ENCODE measurements at places on chromosomes 4 and X.

DNA sequence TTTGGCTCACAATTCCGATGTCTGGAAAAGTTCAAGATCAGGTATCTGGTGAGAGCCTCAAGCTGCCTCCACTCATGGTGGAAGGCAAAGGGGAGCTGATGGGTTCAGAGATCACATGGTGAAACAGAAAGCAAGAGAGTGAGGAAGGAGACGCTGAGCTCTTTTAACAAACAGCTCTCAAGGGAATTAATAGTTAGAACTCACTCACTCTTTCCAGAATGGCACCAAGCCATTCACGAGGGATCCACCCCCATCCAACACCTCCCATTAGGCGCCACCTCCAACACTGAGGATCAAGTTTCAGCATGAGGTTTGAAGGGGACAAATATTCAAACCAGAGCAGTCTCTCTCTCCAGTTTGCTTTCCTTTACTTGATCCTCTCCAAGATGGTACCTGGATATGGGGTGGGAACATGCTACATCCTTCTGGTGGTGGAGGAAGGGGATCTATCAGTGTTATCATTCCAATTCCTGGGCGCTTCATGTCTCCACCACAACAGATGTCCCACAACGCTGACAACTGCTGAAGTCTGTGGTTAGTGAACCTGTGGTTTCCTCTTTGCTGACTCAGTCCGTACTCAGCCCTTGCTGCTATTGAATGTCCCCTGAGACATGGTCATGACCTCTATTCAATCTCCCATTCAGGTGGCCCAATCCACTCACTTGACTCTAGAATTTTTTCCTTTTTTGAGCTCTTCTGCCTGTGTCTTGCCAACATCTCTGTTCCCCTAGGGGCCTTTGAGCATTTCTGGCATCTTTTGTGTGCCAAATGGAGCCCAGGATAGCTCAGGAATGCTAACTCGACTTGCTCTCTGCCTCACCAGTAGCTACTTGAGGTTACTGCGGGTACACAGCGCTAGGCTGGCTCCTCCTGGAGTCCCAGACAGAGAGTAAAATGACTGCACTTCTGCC lies 395.2 kb downstream of the MID1IP1 start:
- DNase-seq = peak; percentile 17

- no peak for DNase-seq
These were observed 756.5 kb upstream of the AGA start for GRCh38 chr4:178198691-178199090.

GRCh38 chrX:39296472-39296871 lies 495.2 kb downstream of the MID1IP1 start:
- no peak for DNase-seq

DNA sequence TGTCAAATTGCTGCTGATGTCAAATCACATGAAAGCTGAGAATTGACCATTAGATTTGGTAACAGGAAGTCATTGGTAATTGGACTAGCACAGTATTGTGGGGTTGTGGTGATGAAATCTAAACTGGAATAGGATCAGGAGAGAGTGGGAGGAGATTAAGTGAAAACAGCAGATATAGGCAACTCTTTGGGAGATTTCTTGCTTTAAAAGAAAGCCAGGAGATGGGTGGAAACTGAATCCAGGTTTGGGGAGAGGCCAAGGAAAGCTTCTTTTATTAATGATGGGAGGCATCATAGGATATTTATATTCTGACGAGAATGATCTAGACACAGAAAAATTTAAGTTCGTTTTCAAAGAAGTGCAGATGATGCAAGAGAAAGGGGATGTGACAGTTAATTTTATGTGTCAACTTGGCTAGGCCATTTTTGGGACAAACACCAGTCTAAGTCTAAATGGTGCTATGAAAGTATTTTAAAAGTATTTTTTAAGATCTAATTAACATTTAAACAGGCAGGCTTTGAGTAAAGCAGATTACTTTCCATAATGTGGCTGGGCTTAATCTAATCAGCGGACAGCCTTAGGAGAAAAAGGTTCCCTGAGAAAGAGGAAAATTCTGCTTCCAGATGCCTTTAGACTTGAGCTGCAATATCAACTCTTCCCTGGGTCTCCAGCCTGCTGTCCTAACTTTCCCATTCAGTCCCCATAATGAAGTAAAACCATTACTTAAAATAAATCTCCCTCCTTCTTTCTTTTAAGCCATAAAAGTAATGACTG lies 24.7 kb downstream of the SEC24D start:
- no peak for DNase-seq

DNA sequence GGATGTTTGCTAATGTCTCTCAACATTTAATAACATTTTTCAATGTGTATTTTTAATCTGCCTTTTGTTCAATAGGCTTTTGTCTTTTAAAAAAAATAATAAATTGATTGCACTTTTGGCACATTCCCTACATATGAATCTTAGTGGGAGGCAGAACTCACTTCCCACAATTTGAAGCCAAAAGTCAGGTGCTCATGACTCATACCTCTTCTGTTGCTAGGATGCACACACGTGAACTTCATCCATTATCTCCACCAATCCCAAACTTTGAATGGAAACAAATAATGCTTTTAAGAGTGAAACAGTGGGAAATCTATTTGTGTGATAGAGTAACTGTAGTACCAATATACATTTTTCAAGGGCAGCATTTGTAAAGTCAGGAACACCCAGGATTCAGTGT lies 260.5 kb downstream of the IQCM start:
- DNase-seq = no peak

GRCh38 chr4:145319751-145320150 lies 139.4 kb upstream of the OTUD4 start:
- DNase-seq = no peak

DNA sequence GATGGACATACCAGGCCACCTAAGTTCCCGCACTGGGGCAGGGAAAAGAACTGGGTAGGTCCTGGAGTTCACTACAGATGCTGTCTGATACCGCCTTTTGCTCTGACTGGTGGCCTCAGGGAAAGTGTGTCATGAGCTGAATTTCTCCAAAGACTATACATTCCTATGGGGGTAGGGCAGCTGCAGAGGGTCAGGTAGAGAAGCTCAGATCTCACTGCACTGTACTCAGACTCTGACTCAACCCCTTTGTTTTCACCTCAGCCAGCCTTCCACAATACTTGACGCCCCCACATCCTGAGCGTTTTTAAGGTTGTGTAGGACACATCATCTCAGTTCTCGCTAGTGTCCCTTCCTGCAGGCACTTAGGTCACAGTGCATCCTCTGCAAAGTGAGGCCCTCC lies 7.8 kb downstream of the GATB start:
- DNase-seq = no peak

- no peak for DNase-seq
These were observed 40.9 kb upstream of the IL13RA2 start for GRCh38 chrX:115058276-115058675.

- DNase-seq = no peak
These were observed 24.5 kb downstream of the HTRA3 start for GRCh38 chr4:8294036-8294435.

- DNase-seq = no peak
These were observed 674 bp downstream of the SH3D19 start for GRCh38 chr4:151324752-151325110.

DNA sequence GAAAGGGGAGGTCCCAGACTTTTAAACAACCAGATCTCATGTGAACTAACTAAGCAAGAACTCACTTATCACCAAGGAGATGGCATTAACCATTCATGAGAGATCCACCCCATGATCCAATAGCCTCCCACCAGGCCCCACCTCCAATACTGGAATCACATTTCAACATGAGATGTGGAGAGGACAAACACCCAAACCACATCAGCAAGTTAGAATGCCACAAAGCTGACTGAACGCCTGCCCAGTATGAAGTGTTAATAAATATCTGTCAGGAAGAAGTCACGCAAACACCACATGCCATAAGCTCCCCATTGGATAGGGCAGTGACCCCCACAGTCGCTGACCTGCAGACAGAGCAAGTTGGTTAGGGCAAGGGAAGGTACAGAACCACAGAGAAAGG lies 14.3 kb downstream of the SLC10A6 start:
- DNase-seq = no peak

- DNase-seq = no peak
These were observed 7.3 kb upstream of the SH3BP2 start for GRCh38 chr4:2785613-2786012.

DNA sequence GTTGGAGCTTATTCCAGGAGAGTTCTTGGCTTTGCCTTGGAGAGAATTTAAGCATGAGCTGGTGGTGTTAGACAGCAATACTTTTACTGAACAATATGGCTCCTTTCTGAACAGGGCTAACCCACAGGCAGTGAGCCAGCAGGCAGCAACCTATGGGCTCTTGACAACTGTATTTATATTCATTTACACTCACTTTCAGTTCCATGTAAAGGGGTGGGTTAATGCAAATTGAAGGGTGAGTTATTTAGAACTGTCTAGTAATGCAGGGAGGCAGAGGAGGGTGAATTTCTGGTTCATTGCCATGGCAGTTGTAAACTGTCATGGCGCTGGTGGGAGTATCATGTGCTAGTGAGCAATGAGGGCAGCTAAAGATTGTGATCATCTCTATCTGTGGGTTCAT lies 15.7 kb downstream of the FOXR2 start:
- no peak for DNase-seq

GRCh38 chrX:44343412-44344141 lies at the start of gene EFHC2:
TSS of gene EFHC2 (minus strand) at chrX:44343672. CDS start at chrX:44343588, 84 bp downstream.
- peak; percentile 56 for DNase-seq

DNA sequence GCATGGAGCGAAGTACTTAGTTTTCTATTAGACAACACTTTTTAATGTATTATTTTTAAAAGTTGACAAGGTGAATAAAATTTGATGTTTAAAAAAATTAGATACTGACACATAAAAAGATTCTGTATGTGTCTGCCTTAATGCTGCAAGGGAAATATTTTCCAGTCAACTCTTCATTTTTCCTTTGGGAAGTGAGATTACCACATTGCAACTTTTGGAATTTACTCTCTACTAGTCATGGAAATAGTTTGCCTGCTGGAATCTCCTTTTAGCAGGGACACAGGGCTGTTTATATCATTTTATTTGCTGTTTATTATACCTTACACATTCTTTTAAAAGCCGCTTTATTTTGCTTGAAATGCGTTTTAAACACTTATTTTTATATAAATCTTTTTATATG lies 135.1 kb downstream of the MID1 start:
- no peak for DNase-seq

DNA sequence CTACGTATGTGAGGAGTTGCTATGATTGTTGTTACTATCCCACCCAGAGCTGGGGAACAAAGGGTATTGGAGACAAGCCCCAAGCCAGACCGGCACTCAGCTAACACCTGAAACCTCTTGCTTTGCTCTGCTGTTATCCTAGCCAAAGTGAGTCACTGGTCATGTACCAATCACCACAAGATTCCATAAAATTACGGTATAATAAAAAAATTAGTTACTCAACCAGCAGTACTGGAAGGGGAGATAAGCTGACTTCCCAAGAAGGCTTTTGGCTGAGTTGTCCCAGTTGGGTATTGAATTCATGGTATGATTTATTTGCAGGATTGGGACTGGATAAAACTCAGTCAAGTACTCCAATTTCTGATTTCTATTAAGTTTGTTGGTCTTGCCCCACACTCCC lies 5.3 kb downstream of the EDA2R start:
- no peak for DNase-seq

GRCh38 chr4:116942315-116942714 lies 143.1 kb downstream of the TRAM1L1 start:
- no peak for DNase-seq

GRCh38 chrX:65688403-65688871 lies 21.0 kb downstream of the MSN start:
- no peak for DNase-seq

GRCh38 chrX:108735091-108735678 lies 1.2 kb downstream of the IRS4 start:
- no peak for DNase-seq

DNA sequence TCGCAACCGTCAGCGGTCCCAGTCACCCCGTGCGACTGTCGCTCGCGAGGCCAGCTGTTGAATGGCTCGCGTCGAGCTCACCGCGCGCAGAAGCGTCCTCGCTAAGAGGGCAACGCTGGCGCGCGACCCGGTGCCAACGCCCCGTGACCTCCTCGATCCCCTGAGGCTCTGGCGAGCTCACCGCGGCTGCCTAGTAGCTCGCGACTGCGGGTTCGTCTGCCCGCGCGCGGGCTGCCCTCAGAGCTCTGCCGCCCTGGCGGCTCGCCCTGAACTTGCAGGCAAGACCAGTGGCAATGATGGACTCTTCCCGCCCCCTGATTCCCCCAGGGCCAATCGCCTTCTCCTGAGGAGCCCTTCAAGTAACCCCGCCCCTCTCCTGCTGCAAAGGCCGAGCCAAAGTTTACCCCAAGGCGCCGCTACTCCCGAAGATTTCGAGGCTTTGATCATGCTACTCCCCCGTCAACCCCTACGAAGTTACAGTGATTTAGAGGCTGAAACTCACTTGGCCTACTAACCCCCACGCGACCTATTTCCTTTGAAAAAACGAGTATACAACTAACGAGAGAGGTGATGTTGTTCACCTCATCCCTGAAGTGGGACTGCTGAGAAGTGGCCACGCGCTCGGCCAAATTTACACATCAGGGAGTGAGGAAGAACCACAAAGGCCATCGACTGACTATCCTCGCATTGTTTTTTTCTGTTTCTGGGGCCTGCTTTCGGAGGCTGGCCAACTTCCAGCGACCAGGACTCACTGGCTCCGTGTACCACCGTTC lies 37.5 kb downstream of the PGRMC1 start:
- DNase-seq = peak; percentile 48

GRCh38 chr4:6549445-6549844 lies 25.5 kb upstream of the MAN2B2 start:
- no peak for DNase-seq

GRCh38 chrX:8190341-8190830 lies 19.3 kb upstream of the VCX2 start:
- no peak for DNase-seq

DNA sequence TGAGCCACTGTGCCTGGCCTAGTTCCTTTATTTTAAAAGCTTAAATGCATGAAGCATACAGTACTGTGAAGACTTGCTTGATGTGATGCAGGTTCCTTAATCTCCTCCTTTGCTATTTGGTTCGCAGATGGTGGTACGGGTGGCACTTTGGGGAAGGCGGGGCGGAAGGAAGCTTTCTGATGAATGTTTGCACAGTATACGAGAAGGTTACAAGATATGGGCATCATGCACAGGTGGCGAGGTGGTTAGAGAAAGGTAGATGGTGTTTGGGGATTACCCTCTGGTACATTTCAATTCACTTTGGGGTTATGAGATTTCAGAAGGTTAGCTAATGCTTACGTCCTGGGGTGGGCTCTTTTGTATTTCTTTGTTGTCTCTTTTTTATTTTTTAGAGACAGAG lies 17.2 kb downstream of the RHOH start:
- DNase-seq = no peak

- DNase-seq = no peak
These were observed 63.0 kb upstream of the AGA start for GRCh38 chr4:177505171-177505615.

- DNase-seq = no peak
These were observed 49.0 kb downstream of the AGA start for GRCh38 chr4:177393236-177393635.

- no peak for DNase-seq
These were observed 77.9 kb upstream of the AFF2 start for GRCh38 chrX:148422526-148422925.

GRCh38 chrX:21725496-21725895 lies 32.4 kb downstream of the SMPX start:
- DNase-seq = no peak
